ENCODE measurements at places on chromosomes 2 and 18. TPM values are rescaled to one million over a fixed set of nuclear protein-coding genes. Genes with fewer than 3 reads are reported as not detected.

- no peak for DNase-seq
Observed at GRCh38 chr2:186302263-186302662, 183.8 kb upstream of the ZC3H15 start.

- no peak for DNase-seq
Observed at GRCh38 chr2:112089375-112089774, 34.3 kb downstream of the TMEM87B start.

SULT1C2 gene
- total RNA-seq, result 0.24 TPM

DNA sequence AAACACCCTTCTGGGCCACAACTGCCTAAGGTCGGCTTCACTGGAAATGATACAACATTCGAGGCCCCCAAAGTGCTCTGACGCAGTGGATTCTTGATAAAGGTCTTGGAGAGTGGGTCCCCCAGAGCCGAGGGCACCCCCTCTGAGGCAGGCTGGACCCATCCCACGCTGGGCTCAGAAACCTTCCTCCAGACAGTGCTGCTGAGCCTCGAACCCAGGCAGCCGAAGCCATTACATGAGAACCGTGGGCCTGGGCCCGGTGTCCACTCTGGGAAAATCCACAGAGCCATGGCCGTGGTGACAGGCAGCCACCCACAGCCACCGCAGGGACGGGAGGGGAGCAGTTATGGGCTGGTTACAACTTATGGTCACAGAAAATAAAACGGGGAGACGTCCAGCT, 81.4 kb upstream of the ID2 start:
- no peak for DNase-seq

CFAP221 gene
- total RNA-seq, result 0.91 TPM

All from left cardiac atrium (tissue), 4 donors.